Renal cortical epithelial cell (primary cell): ENCODE measurements at places on chromosomes 3 and 15. TPM values are rescaled to one million over a fixed set of nuclear protein-coding genes. Genes with fewer than 3 reads are reported as not detected.

Gene PIGBOS1
- 11.4 and 16.0 TPM in 2 replicates for total RNA-seq

DNA sequence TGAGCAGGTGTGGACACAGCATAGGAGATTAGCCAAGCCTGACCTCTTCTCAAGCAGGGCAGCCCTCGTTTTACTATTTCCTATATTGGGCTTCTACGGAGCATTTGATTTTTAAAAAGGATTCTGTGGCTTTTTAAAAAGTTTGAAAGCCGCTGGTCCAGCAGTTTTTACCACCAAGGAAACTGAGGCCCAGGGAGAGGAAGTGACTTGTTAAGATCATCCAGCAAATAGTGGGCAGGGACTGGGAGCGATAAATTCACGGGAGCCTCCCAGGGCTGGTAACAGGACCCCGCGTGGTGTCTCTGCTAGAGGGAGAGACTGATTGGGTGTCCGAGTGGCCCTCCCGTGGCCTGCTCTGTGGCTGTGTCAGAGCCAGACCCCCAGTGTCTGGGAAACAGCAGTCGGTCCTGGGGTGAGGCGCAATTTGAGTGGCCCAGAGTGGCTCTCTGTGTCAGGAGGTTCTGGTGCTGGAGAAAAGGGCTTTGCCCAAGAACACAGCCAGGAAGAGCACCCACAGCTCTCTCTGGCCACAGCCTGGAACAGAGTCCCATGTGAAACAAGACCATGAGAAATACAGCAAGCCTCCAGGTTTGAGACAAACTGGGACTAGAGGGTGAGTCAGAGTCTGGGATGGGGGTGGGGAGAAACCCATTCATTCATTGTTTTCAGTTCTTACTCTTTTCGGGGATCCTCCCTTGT is 4.2 kb downstream of the FURIN start:
- DNase-seq, result peak; percentile 81

- DNase-seq, result no peak
These were observed 64.6 kb upstream of the PRR23C start for GRCh38 chr3:139109271-139109670.

Gene GALNT15
- 0.17 and 0.55 TPM in 2 replicates for total RNA-seq

DNA sequence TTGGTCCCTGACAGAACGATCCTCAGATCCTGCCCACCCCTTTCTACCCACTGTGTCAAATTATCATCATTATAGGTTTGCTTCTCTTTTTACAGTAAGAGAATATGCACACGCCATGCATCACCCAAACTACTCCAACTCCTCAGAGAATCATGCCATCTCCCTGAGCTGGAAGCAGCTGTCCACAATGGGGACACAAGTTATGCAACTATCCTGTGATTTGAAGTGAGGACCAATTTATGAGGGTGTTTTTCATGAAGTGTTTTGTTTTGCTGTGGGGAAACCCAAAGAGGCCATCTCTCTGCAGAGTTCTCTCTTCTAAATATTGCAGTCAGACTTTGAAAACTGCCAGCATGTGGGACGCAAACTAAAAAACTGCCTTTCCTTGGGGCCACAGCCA is 35.8 kb upstream of the TNFSF10 start:
- DNase-seq, result no peak

DNA sequence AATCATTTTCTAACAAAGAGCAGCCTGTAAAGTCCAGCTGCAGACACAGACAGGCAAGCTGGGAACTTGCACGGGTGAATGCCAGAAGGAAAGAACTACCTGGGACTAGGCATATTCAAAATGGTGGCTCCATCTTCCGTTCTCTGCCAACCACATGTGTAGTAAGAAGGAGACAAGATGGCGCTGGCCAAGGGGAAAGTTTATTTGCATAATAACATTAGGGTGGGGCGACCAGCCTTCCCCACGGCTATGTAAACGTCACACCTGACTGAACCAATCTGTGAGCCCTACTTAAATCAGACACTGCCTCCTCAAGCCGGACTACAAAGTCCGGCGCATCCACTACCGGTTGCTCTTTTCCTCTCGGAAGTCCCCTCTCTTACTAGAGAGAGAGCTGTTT is 130.8 kb downstream of the SNRK start:
- DNase-seq, result peak; percentile 56

- no peak for DNase-seq
These were observed 314.3 kb downstream of the CHST2 start for GRCh38 chr3:143433787-143434378.

DNA sequence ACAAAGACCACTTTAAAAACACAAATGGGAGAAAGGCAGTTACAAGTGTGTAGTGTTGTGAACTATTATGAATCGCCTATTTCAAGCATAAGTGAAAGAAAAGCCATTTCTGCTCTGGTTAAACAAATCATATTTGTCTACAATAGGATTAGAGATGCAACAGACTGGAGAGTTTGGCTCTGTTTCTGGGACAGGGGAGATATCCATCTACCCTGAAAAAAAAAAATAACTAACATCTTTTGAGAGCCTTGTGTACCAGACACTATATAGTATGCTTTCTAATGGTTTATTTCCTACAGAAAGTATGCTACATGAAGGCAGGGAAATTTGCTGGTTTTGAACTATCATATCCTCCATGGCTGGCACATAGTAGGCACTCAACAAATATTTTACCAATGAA is 106.7 kb upstream of the FHIT start:
- DNase-seq, result no peak

Gene NPAP1
- total RNA-seq, result under 0.01 TPM in 1 of 2 replicates, not detected in the other

- DNase-seq, result no peak
These were observed 31.5 kb downstream of the ABHD2 start for GRCh38 chr15:89119489-89120478.

DNA sequence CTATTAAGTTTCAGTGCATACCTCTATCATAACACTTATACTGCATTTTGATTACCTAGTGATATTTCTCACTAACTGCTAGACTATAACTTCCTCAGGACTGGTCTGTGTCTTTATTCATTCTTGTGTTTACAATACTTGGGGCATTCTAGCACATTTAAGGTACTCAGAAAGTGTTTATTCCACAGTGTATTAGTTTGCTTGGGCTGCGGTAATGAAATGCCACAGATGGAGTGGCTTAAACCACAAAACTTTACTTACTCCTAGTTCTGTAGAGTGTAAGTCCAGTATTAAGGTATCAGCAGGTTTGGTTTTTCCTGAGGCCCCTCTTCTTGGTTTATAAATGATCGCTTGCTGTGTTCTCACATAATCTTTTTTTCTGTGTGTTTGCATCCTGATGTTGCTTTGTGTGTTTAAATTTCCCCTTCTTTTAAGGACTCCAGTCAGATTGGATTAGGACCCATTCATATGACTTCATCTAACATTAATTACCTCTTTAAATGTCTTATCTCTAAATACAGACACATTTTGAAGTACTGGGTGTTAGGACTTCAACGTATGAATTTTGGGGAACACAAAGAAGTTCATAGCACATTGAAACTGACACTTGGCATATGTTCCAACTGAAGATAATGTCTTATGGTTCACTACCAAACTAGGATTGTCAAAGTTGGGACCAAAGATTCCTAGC is 23.9 kb downstream of the RNF111 start:
- DNase-seq, result no peak

Gene OCA2
- 0.40 TPM in 1 of 2 replicates, not detected in the other for total RNA-seq

DNA sequence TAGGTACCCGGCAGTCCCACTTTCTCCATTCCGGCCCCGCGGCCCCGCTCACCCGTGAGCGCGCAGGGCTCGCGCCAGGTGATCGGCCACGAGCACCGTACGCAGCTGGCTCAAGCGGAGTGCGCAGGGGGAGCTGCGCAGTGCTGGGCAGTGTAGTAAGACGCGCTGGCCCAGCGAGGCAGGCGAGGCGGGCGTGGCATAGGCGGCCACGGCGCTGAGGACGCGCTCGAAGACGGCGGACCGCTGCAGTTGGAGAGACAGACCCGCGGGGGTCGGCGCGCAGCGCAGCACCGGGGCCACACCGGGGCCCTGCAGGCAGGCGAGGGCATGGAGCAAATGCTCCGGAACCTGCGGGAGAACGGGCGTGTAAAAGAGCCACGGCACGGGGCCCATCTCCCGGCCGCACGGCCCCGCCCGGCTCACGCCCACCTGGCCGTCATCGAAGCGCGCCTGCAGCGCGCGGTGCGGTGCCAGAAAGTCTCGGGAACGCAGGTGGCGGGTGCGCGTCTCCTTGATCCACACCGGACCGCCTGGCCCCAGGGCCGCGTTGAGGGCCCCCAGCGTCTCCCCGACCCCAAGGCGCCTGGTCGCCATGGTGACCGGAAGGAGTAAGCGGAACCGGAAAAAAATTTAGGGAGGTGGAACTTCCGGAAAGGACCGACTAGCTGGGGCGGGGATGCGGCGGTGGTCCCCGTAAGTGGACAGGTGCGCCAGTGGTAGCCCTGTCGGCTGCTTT is at the start of gene DALRD3:
TSS of gene DALRD3 (minus strand) at position 610 of the 736 bp plus-strand sequence. CDS start at position 594, 16 bp downstream.
- no peak for DNase-seq

DNA sequence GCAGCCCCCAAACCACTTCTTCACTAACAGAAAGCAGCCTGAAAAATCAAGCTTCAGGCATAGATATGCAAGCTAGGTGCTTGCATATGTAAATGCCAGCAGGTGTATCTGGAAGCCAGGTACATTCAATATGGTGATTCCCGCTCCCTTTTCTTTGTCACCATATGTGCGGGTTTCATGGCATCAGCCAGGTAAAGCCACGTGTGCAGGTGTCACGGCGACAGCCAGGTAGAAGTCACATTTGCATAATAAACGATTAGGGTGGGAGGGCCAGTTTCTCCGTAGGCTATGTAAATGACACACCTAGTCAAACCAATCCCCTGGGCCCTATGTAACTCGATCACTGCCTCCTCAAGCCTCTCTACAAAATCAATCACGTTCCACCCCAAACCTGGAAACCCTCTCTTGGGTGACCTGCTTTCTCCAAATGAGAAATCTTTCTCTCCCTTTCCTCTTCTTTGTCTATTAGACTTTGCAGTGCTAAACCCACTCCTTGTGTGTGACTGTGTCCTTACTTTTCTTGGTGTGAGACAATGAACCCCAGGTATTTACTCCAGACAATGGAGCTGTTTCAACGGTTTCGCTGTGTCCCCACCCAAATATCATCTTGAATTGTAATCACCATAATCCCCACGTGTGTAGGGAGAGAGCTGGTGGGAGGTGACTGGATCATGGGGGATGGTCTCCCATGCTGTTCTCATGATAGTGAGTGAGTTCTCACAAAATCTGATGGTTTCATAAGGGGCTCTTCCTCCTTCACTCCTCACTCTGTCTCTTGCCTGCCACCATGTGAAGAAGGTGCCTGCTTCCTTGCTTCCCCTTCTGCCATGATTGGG is 44.6 kb downstream of the ONECUT1 start:
- no peak for DNase-seq

- no peak for DNase-seq
These were observed 7.4 kb upstream of the ZNF774 start for GRCh38 chr15:90344662-90345061.

- peak; percentile 58 for DNase-seq
These were observed 26.5 kb upstream of the CP start for GRCh38 chr3:149247929-149248691.

DNA sequence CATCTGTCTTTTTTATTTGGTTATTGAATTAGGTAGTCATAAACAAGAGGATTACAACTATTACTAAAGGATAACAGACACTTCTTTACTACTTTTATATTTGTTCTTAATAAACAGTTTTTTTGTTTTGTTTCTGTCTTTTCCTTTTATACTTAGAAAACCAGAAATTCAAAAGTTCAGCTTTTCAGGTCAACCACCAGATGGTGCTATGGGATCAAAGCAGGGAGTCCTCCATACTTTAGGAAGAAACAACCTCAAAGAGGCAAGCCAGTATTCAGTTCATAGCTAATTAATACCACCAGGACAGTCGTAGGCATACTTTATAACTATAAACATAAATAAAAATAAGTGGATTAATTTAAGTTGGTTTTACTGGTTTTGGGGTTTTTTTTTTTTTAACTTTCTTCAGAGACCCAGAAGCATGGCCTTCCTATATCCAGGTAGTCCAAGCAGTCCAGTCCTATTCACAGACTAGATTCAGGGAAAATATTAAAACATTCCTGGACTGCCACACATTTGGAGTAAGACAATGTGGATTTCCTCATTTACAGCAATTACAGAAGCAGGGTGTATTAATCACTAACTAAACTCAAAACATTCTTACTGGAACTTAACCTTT is 16.0 kb upstream of the EID1 start:
- DNase-seq, result peak; percentile 74

GRCh38 chr15:80317389-80318182 is 65.6 kb upstream of the CTXND1 start:
- DNase-seq, result peak; percentile 70

Gene ARHGEF26
- under 0.01 and 0.80 TPM in 2 replicates for total RNA-seq

- no peak for DNase-seq
These were observed 62.6 kb downstream of the CORO2B start for GRCh38 chr15:68641376-68641775.

DNA sequence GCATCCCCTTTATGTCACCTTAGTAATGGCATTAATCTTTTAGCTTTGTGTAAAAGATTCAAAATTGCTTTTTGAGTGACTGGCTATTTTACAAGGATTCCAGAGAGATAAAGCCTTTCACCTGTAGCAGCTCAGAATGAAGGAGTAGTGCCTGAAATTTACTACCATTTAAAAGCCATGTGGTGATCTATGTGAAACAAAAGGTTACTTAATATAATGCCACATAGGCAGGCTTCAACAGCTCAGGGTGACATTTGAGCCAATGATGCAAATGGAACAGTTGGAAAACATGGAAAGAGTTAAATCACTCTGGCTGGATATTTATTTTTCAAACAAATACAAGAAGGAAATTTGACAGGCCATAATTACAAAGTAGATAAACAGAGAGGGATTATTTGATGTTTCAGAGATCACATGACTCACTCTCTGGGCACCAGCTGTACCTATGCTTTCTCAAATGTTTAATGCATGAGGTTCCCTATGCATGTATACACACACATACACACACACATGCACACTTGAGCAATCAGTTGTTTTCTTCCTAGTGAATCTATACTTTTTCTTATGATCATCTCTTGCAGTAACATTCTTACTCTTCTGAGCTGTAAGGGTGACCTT is 171.5 kb downstream of the ZMAT3 start:
- no peak for DNase-seq

Gene RARB
- 4.3 and 4.9 TPM in 2 replicates for total RNA-seq

- no peak for DNase-seq
These were observed 20.5 kb upstream of the OR5H1 start for GRCh38 chr3:98109807-98110549.

GRCh38 chr3:133992381-133992780 is 37.3 kb downstream of the SLCO2A1 start:
- no peak for DNase-seq

GRCh38 chr15:39228889-39229288 is 352.0 kb upstream of the THBS1 start:
- DNase-seq, result no peak

- no peak for DNase-seq
These were observed 88.7 kb upstream of the EPHB3 start for GRCh38 chr3:184472723-184473428.

Gene TIMP4
- 0.25 and 0.69 TPM in 2 replicates for total RNA-seq

DNA sequence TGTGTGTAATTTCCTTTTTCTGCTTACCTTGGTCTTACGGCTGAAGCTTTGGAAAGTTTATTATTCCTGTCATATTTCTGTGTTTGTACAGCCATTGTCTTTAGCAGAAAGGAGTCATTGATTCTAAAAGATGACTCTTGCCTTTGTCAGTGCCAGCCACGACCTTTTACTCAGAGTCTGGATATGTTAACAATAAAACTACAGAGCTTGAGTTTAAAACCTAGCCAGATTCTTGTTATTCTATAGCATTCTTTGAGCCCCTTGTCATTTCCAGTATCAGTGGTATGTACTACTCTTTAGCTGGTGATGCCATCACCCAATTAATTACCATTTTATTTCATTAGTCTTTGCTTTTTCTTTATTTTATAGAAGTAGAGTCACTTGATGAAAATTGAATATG is 142.4 kb downstream of the TCF12 start:
- DNase-seq, result peak; percentile 64
